GM13977 (cell line): ENCODE measurements at places on chromosomes 1 and 21.
A peak's percentile ranks its signal among the peaks of the same experiment; 100 is the strongest.

DNA sequence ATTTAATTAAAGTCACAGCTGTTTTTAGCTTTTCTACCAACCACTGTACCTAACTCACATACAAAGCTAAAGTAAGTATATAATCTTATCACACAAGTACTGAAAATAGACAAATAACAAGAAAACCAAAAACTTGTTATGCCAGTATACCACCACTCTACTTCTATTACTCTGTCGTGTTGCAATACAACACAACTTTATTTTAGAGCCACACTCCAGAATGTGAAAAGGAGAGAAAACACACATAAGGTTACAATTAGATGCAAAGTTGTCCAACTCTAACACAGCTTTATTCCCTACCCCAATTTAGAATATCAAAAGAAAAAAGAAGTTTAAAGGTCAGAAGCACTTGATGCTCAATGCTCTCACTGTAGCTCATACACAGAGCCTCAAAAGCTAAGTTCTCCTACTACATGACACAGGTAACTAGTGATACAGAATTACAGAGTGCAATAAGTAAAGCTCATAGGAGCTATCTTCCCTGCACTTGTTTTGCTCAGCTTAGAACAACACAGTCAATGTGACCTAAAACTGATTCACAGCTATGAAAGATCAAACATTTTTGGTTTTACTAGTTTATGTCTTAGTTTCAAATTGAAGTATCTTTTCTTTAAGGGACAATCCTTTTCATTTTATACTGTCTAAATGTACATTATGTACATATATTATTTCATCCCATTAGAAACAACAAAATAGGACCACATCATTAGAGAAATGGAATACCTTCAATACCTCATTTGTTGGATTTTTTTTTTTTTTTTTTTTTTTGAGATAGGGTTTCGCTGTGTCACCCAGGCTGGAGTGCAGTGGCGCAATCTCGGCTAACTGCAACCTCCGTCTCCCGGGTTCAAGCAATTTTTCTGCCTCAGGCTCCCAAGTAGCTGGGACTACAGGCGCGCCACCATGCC is 29.2 kb downstream of the EYA3 start:
- no peak for DNase-seq

- DNase-seq: no peak
Observed at GRCh38 chr1:22163137-22163536, 20.2 kb upstream of the WNT4 start.

DNA sequence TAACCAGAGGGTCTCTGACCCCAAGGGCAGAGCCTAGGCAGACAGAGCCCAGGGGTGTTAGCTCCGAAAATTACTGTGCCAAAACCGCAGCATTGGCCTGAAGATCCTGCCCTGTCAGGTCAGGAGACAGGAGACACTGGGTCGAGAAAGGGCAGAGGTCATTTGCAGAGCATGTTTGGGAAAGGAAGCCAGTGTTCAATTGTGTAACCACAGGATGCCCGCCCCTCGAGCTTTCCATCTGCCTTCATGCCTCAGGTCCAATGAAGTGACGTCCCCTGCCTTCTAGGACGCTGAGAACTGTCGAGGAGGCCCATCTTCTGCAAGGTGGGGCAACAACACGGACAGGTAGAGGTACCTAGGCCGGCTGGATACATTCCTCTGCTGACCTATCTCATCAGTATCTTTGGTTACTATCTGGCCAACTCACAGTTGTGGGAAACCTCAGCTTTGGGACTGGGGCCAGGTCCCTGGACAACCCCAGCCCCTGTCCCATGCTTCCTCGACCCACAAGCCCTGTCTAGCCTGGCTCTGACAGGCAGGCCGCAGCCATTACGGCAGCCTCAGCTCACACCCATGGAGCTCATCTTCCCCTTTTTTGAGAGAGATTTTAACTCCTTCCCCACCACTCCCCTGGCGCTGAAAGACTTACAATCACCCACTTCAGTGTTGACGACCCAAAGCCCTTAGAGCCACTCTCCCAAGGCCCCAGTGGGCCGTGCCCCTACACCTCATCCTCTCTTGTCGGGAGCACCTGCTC is 1.3 kb downstream of the ARL8A start:
- peak; percentile 59 for DNase-seq

GRCh38 chr1:2810281-2810680 is 8.8 kb upstream of the TTC34 start:
- DNase-seq: no peak

GRCh38 chr1:87091425-87091824 is 177.0 kb downstream of the HS2ST1 start:
- no peak for DNase-seq

GRCh38 chr1:109750920-109751319 is 10.1 kb upstream of the GSTM3 start:
- DNase-seq: no peak

DNA sequence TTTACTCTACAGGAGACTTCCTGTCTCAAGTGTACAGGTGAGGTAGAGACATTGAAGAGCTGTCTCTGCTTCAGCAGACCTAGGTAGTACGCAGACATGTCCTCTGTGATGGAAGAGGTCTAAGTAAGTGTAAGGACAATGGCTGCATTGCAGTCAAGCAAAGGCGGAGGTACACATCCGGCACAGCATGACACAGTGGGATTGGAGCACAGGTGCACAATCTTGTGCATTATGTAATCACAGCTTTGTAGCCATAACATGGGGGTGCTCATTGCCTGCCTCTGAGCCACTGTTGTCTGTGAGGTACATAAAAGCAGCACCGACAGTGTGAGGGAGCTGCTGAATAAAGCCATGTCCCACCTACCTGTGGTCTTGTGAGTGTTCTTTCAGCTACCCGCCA is 66.4 kb upstream of the CCDC190 start:
- DNase-seq: no peak

DNA sequence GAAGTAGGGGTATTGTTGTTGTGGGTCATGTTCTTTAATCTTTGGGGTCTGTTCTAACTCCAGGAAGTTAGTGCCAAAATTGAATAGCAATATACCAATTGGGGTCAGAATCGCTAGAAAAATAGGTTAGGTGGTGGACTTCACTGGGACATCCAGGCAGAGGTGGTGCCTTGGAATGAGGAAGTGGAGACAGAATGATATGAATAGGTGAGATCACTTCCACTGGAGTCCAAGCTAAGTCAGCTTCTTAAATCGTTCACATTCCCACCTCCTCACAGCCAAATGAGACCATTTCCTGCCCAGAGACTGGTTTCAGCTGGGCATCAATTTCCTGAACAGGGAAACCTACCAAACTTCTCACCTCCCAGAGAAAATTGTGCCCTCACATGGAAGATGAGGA is 137.8 kb upstream of the RAB4A start:
- no peak for DNase-seq

- no peak for DNase-seq
Observed at GRCh38 chr1:99005537-99005942, 879 bp upstream of the PLPPR5 start.

DNA sequence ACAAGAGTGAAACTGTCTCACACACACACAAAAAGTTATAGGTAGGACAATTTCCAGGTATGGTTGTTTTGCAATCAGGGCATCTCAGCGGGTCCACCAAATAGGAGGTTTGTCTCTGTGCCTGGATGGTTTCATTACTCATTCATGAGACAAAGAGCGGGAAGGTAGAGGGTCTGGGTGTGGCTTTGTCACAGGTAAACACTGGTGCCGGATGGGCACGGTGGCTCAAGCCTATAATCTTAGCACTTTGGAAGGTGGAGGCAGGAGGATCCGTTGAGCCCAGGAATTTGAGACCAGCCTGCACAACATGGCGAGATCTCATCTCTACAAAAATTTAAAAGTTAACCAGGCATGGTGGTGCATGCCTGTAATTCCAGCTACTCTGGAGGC is 16.3 kb upstream of the ERVH48-1 start:
- no peak for DNase-seq

- no peak for DNase-seq
Observed at GRCh38 chr21:46334351-46335140, 10.6 kb downstream of the PCNT start.

DNA sequence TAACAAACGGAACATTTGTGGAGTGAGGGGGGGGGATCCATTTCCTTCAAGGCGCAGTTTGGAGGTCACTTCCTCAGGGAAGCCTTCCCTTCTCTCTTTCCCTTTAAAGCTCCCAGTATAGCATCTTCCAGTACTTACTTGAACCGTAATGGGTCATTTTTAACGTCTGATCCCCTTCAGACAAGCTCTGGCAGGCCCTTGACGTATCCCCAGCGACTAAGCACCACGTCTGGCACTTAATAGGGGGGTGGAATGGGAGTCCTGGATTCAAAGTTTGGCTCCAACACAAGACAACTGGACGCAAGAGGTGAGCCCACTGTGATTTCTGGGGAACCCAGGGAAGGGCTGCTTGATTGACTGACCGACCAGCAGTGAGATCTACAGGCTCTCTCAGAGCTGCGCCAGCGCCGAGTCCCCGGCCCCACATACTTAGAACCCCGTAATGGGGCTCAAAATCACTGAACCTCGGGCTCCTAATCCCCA is 441 bp downstream of the YARS1 start:
- no peak for DNase-seq
